Heart right ventricle (tissue), 16 donors: ENCODE measurements at places on chromosomes 6 and 20. TPM values are rescaled to one million over a fixed set of nuclear protein-coding genes. Genes with fewer than 3 reads are reported as not detected.

- DNase-seq, result no peak
These were observed 513.3 kb upstream of the NOX3 start for GRCh38 chr6:155968921-155969320.

DNA sequence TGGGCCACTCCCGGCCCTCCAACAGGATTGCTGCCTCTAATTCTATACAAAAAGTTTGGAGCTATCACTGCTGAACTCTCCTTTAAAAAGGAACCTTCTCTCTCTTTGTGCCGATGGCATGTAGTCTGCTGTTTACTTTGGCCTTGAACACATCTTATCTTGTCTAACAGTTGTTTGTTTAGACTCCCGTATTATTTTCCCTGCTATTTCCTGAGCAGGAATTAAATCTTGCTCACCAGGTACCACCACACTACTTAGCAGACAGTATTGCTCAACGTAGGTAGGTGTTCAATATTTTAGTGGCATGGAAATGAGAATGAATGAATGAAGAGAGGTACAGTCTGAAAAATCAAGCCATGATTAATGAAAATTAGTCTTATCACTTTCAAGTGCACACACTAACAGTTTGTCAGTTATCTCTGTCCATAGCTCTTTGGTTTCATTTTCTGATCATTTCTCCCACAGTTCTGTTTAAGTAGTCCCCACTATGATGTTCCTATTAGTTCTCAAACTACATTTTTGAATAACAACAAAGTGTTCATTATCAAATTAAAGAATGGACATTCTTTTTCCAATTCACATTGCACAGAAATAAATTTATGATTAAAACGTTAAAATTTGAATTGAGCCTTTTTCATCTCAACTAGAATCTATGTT lies 6.8 kb upstream of the HEY2 start:
- DNase-seq, result no peak

The RGS17 gene
- 0.07 TPM for polyA plus RNA-seq

GRCh38 chr20:23404196-23404595 lies 17.1 kb downstream of the NAPB start:
- no peak for DNase-seq

- DNase-seq, result no peak
These were observed 899.9 kb downstream of the C6orf118 start for GRCh38 chr6:164409309-164410009.

The VSX1 gene
- 0.16 TPM for polyA plus RNA-seq

- DNase-seq, result no peak
These were observed 9.9 kb upstream of the RNASET2 start for GRCh38 chr6:166966268-166966667.
